ENCODE measurements at places on chromosomes 1 and 21. TPM values are rescaled to one million over a fixed set of nuclear protein-coding genes. Genes with fewer than 3 reads are reported as not detected.

DNA sequence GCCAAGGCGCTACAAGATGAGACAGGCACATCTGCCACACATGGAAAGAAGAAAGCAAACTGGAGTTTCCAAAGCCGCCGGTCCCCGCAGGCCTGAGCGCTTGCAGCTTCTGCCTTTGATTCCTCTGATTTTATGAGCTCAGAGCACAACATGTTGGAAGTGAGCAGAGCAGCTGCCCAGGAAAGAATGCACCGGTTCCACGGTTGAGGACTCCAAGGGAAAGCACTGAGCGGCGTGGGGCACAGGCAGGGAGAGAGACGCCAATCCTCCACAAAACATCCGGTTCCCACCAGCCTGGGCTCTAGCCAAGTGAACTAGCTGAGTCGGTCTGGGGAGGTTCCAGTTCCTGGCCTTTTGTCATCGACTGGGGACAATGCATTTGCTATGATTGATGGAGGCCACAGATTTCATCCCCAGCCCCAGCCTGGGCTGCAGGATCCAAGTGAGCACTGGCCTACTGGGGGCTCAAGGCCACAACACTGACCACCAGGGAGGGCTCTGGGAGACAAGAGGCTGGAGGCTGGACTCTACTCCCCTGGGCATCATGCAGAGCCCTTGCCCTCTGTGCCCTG, 253.1 kb upstream of the IRF2BP2 start:
- no peaks in the 10 kb centered on the region for H3K36me3 ChIP-seq
- H3K4me3 ChIP-seq, result no peak overlapping the region
- DNase-seq, result no peak
- no peaks in the 10 kb centered on the region for H3K27me3 ChIP-seq

GRCh38 chr21:42861848-42862400, 17.4 kb downstream of the WDR4 start:
- H3K27ac ChIP-seq, result no peak overlapping the region
- H3K27me3 ChIP-seq, result no peaks in the 10 kb centered on the region
- peaks cover 57% of the 10 kb centered on the region for H3K36me3 ChIP-seq

DNA sequence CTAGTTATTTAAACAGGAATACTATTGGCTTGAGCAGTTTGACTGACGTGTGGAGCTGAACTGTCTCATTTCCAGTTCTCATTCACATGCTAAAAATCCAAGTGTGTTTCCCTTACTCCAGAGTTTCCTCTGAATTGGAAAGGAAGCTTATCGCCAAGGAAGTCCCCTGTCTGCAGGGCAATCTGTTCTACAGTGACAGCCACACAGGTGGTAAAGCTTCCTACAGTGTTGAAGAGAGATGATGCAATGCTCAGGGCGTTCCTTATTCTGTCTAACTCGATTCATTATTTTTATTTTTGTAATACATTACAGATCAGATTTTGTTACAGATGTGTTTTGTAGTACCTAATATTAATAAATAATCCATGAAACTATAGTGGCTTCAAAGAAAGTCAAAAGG, 41.3 kb downstream of the ADAMTS5 start:
- H3K27ac ChIP-seq, result no peak overlapping the region
- DNase-seq, result no peak
- H3K36me3 ChIP-seq, result no peaks in the 10 kb centered on the region
- H3K4me3 ChIP-seq, result no peak overlapping the region

GRCh38 chr1:194004146-194004545, 817.7 kb upstream of the B3GALT2 start:
- H3K27me3 ChIP-seq, result no peaks in the 10 kb centered on the region
- H3K27ac ChIP-seq, result no peak overlapping the region
- H3K36me3 ChIP-seq, result no peaks in the 10 kb centered on the region
- DNase-seq, result no peak
- no peaks in the 10 kb centered on the region for H3K4me1 ChIP-seq

Gene MIXL1
- not detected for total RNA-seq
